SJCRH30 (cell line): ENCODE measurements at places on chromosomes 5 and 9.
A peak's percentile ranks its signal among the peaks of the same experiment; 100 is the strongest.

GRCh38 chr5:55096861-55097260 is 5.6 kb upstream of the GZMA start:
- H3K27ac ChIP-seq: no peak overlapping the region
- H3K4me3 ChIP-seq: no peak overlapping the region
- no peaks in the 10 kb centered on the region for H3K4me1 ChIP-seq
- H3K27me3 ChIP-seq: no peaks in the 10 kb centered on the region
- H3K36me3 ChIP-seq: no peaks in the 10 kb centered on the region

GRCh38 chr5:135934939-135935338 is 19.8 kb downstream of the LECT2 start:
- H3K27ac ChIP-seq: no peak overlapping the region
- H3K27me3 ChIP-seq: no peaks in the 10 kb centered on the region
- no peaks in the 10 kb centered on the region for H3K36me3 ChIP-seq
- no peak for DNase-seq
- H3K4me3 ChIP-seq: no peak overlapping the region
- H3K4me1 ChIP-seq: peaks cover 3% of the 10 kb centered on the region; the same call in 1 of the 2 replicates

DNA sequence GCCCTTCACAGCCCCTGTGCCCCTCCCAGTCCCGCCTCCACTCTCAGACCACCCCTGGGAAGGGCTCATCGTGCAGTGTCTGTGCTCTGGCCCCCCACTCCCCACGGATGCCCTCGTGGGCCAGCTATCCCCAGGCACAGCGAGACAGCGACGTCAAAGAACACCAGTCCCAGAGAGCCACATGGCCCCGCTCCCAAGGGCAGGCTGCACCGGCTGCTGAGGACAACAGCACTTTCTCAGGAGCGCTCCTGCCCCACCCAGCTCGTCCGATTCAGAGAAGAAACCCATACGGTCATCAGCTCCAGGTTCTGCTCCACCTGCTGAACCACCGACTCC is 4.8 kb upstream of the SNAPC4 start:
- H3K27me3 ChIP-seq: no peaks in the 10 kb centered on the region
- H3K4me1 ChIP-seq: no peaks in the 10 kb centered on the region; the same call in 1 of the 2 replicates
- no peak overlapping the region for H3K4me3 ChIP-seq
- H3K36me3 ChIP-seq: peaks cover 34% of the 10 kb centered on the region
- no peak overlapping the region for H3K27ac ChIP-seq

GRCh38 chr9:114335745-114336144 is 6.1 kb downstream of the ORM2 start:
- H3K4me3 ChIP-seq: no peak overlapping the region
- H3K27me3 ChIP-seq: peaks cover under 1% of the 10 kb centered on the region; the same call in 1 of the 2 replicates
- H3K4me1 ChIP-seq: no peaks in the 10 kb centered on the region
- no peak overlapping the region for H3K27ac ChIP-seq

DNA sequence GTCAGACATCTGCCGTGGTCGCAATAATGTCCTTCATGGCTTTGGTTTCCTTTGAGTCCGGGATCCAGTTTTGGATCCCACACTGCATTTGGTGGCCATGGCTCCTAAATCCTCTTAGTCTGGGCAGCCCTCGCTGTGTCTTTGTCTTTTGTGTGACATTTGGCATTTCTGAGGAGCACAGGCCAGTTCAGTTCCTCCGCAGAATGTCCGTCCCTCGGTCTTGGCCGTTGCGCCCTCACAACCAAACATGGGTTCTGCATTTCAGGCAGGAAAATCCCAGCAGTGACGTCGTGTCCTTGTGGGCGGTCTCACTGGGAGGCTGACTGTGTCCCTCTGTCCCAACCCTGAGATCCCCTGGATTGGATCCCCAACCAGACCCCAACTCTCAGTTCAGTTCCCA is 172.9 kb upstream of the PPP1R26 start:
- no peak for DNase-seq
- H3K36me3 ChIP-seq: no peaks in the 10 kb centered on the region

DNA sequence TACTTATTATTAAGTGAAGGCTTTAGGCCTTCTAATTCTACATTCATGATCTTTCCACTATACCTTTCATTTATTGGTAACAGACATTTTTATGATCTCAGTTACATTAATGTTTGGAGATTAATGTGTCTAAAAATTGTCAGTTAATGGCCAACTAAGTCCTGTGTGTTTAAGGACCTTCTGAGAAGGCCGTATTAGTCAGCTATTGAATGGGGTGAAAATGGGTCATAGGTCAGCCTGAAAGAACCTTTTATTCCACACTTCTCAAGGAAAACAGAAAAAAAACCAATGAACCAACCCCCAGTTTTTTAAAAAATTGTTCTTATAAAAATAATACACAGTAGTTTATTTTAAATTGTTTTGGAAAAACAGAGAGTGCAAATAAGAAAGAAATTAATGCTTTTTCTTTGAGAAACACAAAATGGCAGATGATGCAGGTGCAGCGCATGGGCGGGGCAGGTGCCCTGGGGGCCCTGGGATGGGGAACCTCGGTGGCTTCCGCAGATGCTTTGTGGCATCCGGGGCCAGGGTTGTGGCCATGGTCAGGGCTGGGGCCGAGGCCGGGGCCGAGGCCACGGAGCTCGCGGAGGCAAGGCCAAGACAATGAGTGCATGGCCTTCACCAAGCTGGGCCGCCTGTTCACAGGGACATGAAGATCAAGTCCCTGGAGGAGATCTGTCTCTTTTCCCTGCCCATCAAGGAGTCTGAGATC is 141.9 kb downstream of the SPATA31D1 start:
- H3K36me3 ChIP-seq: no peaks in the 10 kb centered on the region
- no peaks in the 10 kb centered on the region for H3K27me3 ChIP-seq
- no peak overlapping the region for H3K4me3 ChIP-seq

- H3K27me3 ChIP-seq: no peaks in the 10 kb centered on the region
- no peaks in the 10 kb centered on the region for H3K4me1 ChIP-seq
- no peak overlapping the region; the same call in 1 of the 2 replicates for H3K27ac ChIP-seq
- H3K36me3 ChIP-seq: peaks cover 9% of the 10 kb centered on the region
- peak overlapping the region; percentile 89 for H3K4me3 ChIP-seq
- no peak for DNase-seq
Measured at GRCh38 chr9:129036923-129037766, 719 bp downstream of the MIGA2 start.

GRCh38 chr9:134982311-134982710 is 64.6 kb upstream of the FCN1 start:
- H3K36me3 ChIP-seq: no peaks in the 10 kb centered on the region
- DNase-seq: no peak
- peaks cover 13% of the 10 kb centered on the region for H3K27me3 ChIP-seq
- H3K4me3 ChIP-seq: no peak overlapping the region
- H3K4me1 ChIP-seq: no peaks in the 10 kb centered on the region

- no peaks in the 10 kb centered on the region for H3K4me1 ChIP-seq
- H3K27ac ChIP-seq: no peak overlapping the region
- H3K36me3 ChIP-seq: no peaks in the 10 kb centered on the region
- no peak overlapping the region for H3K4me3 ChIP-seq
Measured at GRCh38 chr5:156420665-156421064, 93.7 kb downstream of the SGCD start.

GRCh38 chr9:79632705-79633104 is 60.9 kb downstream of the TLE4 start:
- H3K4me1 ChIP-seq: peaks cover 15% of the 10 kb centered on the region
- no peak overlapping the region for H3K27ac ChIP-seq
- H3K27me3 ChIP-seq: no peaks in the 10 kb centered on the region

- DNase-seq: no peak
- H3K4me1 ChIP-seq: peaks cover 39% of the 10 kb centered on the region
- H3K36me3 ChIP-seq: no peaks in the 10 kb centered on the region
- no peaks in the 10 kb centered on the region for H3K27me3 ChIP-seq
Measured at GRCh38 chr5:59320420-59320819, 573.1 kb downstream of the PDE4D start.

GRCh38 chr5:168415401-168415800 is 70.9 kb upstream of the RARS1 start:
- no peak overlapping the region for H3K27ac ChIP-seq
- H3K4me1 ChIP-seq: peaks cover 22% of the 10 kb centered on the region
- no peak overlapping the region for H3K4me3 ChIP-seq
- no peak for DNase-seq

- peak; percentile 87 for DNase-seq
- no peak overlapping the region for H3K4me3 ChIP-seq
- H3K36me3 ChIP-seq: no peaks in the 10 kb centered on the region
- H3K27me3 ChIP-seq: no peaks in the 10 kb centered on the region
- peaks cover 39% of the 10 kb centered on the region for H3K4me1 ChIP-seq
Measured at GRCh38 chr9:107711542-107711941, 222.0 kb upstream of the KLF4 start.

DNA sequence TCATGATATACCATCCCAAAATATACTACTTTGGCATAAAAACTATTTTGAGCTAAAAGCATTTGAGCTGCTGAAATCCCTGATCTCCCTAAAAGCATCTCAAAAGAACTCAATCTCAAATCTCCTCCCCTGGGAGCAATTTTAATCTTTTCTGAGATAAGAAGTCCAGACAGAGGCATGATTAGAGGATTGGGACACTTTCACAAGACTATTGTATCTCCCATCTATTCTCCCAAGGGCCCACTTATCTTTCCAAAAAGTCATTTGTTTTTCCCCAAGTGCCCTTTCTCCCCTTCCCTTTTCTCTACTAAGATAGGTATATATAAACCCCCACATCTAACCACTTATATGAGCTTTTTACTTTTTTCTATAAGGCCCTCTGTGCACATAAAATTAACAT is 79.7 kb downstream of the ALDH7A1 start:
- peaks cover 27% of the 10 kb centered on the region for H3K4me1 ChIP-seq
- no peaks in the 10 kb centered on the region for H3K36me3 ChIP-seq
- no peaks in the 10 kb centered on the region for H3K27me3 ChIP-seq
- no peak overlapping the region for H3K27ac ChIP-seq
- no peak for DNase-seq

- H3K27me3 ChIP-seq: no peaks in the 10 kb centered on the region
- H3K27ac ChIP-seq: no peak overlapping the region
- no peak for DNase-seq
- peaks cover 6% of the 10 kb centered on the region for H3K36me3 ChIP-seq
Measured at GRCh38 chr9:112086627-112087026, 88.5 kb downstream of the SUSD1 start.

- no peaks in the 10 kb centered on the region for H3K27me3 ChIP-seq
- no peak for DNase-seq
Measured at GRCh38 chr5:17114233-17114632, 103.2 kb upstream of the BASP1 start.

- peaks cover 10% of the 10 kb centered on the region for H3K4me1 ChIP-seq
- H3K27ac ChIP-seq: no peak overlapping the region
- no peak for DNase-seq
Measured at GRCh38 chr5:95543017-95543705, 11.6 kb downstream of the SKIC3 start.

DNA sequence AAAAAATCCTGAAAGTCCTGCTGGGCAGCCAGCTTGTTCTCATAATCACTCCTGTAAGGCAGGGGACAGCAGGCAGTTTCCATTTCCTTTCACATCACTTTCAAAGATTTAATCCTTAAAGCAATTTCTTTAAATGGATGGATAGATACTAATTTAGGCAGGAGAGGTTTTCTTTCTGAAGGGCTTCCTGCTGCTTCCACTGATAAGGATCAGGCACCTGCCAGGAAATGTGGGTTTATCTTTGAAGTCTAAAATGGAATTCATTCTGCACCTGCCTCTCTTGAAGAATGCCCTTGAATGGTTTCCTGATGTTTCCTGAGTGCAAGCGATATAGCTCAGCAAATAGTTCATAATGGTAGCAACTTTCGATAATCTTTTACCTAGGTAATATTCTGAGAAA is 64.5 kb downstream of the STARD4 start:
- peaks cover 2% of the 10 kb centered on the region for H3K4me1 ChIP-seq
- no peak overlapping the region for H3K27ac ChIP-seq
- DNase-seq: no peak
- H3K36me3 ChIP-seq: no peaks in the 10 kb centered on the region
- no peaks in the 10 kb centered on the region for H3K27me3 ChIP-seq

GRCh38 chr5:1882337-1883119 is at the start of gene IRX4:
Gene IRX4 (minus strand): TSS chr5:1882925. CDS start chr5:1882647, 278 bp downstream.
- no peaks in the 10 kb centered on the region for H3K27me3 ChIP-seq
- no peak for DNase-seq
- no peak within 1 kb of the TSS for H3K4me3 ChIP-seq

DNA sequence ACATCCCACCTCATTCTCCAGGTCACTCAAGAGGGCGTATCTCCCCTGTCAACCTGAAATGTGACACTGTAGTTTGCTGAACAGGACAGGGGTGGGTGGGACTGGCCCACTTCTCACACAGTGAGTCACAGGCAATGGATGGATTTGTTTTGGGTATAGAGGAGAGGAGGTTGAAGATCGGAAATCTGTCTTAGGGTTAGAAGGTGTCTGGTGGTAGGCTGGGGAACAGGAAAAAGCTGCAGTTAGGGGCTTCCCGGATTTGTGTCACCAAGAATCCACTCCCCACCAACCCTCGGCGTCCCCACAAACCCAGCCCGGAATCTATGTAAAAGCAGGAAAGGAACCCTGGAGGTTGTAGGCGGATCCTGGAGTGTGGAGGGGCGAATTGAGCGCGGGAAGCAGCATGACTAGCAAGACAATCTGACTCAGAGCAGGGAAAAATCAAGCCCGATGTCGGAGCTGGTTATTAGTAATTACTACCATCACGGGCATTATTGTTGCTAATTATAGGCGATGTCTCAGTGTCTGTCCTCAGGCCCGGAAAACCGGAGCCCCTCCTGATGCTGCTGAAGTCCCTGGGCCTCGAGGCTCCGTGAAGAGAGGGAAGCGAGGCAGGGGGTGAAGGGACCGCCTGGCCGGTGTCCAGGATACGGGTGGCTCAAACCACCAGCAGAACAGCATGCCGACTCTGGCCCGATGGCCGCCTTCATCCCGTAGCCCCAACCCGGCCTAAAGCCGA is 1.7 kb upstream of the IRX1 start:
- H3K27me3 ChIP-seq: no peaks in the 10 kb centered on the region
- no peaks in the 10 kb centered on the region for H3K4me1 ChIP-seq
- H3K36me3 ChIP-seq: no peaks in the 10 kb centered on the region
- no peak overlapping the region for H3K4me3 ChIP-seq
- DNase-seq: no peak

DNA sequence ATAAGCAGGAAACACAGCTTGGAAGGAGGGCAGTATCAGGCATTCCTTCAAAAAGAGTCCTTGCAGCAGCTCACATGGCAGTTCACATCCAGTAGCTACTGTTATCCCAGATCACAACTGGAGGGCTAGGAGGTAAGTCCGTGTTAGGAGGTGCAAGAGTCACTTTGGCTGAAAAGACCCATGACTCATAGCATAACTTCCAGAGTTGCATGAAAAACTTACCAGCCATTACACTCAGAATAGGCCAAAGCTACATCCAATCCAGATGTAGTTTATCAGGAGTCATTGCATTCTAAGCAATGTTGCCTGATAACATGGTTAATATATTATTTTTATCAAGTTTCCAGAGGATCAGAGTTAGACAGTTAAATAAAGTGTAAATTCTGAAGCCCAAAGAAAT is 1126.4 kb upstream of the SEMA6A start:
- no peak overlapping the region for H3K4me3 ChIP-seq
- H3K4me1 ChIP-seq: no peaks in the 10 kb centered on the region
- no peak for DNase-seq

GRCh38 chr9:124372038-124372437 is 43.2 kb downstream of the PSMB7 start:
- no peak for DNase-seq
- H3K27me3 ChIP-seq: no peaks in the 10 kb centered on the region
- H3K36me3 ChIP-seq: peaks cover 22% of the 10 kb centered on the region
- no peaks in the 10 kb centered on the region for H3K4me1 ChIP-seq
- no peak overlapping the region for H3K4me3 ChIP-seq
- no peak overlapping the region for H3K27ac ChIP-seq

- H3K27ac ChIP-seq: peak overlapping the region; percentile 92
- peaks cover 33% of the 10 kb centered on the region for H3K4me1 ChIP-seq
- no peaks in the 10 kb centered on the region for H3K36me3 ChIP-seq
- H3K4me3 ChIP-seq: peak overlapping the region; percentile 17
Measured at GRCh38 chr5:167296066-167296465, 995.4 kb upstream of the WWC1 start.
